ENCODE measurements at places on chromosomes 3 and 15.

- peak; percentile 91 for DNase-seq
Measured at GRCh38 chr15:54803134-54803808, 393.5 kb downstream of the RSL24D1 start.

DNA sequence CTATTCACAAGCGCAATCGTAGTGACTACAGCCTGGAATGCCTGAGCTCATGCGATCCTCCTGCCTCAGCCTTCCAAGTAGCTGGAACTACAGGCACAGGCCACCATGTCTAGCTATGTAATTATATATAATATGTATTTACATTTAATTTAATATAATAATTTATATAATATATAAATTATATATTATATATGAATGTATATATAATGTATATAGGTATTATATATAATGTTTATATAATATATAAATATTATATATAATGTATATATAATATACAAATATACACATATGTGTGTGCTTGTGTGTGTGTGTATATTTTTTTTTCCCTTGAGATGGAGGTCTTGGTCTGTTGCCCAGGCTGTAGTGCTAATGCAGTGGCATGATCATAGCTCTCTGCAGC is 27.6 kb upstream of the ULK4 start:
- DNase-seq, result no peak

- peak; percentile 51 for DNase-seq
Measured at GRCh38 chr3:37291275-37291700, 116.9 kb upstream of the LRRFIP2 start.

DNA sequence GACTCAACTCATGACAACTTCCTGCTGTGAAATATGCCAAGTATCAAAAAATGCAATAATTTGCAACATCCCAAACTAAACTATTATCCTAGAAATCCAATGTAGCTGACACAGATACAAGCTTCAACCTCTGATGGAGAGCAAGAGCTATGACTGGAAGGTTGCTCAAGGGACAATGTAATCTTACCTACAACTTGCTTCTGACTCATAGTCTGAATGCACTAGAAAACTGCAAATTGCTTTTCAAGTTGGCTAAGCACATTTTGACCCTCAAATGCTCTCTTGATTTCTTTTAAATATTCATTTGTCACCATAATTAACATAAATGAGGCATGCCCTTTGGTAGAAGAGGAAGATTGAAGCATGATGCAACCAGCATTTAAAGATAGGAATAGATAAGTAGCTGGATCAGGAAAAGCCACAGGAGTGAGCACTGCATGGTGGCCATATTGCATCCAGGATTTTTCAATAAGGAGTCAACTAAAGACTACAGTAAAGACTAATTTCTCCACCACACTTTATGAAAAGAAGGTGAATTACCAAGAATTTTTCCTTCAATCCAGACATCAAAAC is 630.8 kb upstream of the GBE1 start:
- DNase-seq, result no peak

DNA sequence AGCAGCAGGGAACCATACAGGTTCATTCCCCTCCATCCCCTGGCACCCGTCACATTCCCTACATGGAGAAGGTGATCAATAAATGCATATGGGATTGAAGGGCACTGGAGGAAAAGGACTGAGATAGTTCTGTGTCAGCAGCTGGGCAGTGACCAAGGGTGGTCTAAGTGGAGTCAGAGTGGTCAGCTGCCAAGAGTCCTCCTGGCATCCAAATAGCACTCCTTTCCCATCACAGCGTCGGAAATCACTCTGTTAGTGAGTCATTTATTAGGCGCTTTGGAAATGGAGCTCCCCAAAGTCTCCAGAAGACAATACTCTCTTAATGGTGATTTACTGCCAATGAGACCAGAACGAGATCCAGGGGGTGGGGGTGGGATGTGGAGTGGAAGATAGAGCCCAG is 6.8 kb upstream of the TRH start:
- no peak for DNase-seq

Data from suppressor macrophage (primary cell).